ENCODE measurements at places on chromosomes 5 and 9.
A peak's percentile ranks its signal among the peaks of the same experiment; 100 is the strongest.

DNA sequence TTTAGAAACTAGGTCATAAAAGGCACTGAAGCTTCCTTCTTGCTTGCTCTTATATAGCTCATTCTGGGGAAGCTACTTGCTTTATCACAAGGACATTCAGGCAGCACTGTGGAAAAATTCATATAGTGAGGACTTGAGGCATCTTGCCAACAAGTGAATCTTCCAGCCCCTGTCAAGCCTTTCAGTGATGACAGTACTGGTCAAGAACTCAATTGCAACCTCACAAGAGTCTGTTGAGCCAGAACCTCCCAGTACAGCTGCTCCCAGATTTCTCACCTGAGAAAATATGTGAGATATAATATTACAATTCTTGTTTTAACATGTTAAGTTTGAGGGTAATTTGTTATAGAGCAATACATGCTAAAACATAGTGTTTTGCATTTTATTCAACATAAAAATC is 2011.0 kb upstream of the NUDT12 start:
- no peak for DNase-seq

DNA sequence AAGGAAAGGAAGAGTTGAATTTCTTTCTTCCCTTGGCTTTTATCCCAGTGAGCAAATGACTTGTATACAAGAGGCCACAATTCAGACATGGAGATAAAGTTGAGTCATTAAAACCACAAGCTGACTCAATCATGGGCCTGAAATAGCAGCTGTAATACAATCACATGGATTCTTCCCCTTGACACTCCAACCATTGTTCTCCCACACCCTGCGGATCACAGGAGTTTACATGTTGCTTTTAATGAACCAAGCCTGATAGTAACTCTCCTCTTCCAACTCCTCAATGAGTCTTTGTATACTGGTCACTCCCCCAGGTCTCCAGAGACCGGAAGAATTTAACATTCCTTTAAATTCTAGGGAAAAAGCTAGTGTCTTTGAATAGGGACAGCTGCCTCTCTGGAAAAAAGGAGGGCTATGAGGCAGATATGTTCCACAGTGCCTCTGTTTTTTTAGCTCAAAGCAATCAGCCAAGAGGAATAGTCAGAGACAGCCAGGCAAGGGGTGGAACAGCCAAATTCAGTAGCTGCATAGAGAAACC is 32.4 kb downstream of the PCDHGC5 start:
- peak; percentile 97 for DNase-seq

- DNase-seq = no peak
These were observed 58.1 kb downstream of the PIP5K1B start for GRCh38 chr9:68763104-68763503.

DNA sequence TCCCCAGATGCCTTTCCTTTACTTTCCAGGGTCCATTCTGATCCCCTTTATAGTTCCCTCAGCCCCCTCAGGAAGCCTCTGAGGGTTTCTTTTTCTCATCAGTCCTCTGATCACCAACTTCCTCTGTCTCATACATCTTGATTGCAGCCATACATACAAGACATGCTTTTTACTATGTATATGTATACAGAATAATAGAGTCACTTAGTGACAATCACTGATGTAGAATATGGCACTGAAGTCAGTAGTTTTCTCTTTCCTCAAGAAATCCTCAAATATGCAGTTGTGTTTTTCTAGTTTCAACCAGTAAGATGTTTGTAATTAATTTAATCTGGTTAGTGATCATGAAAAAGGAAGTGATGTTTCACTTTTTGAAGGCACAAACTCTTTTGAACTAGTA is 364.1 kb downstream of the MAN2A1 start:
- no peak for DNase-seq

GRCh38 chr5:178177569-178177968 is 9.6 kb downstream of the GMCL2 start:
- no peak for DNase-seq

DNA sequence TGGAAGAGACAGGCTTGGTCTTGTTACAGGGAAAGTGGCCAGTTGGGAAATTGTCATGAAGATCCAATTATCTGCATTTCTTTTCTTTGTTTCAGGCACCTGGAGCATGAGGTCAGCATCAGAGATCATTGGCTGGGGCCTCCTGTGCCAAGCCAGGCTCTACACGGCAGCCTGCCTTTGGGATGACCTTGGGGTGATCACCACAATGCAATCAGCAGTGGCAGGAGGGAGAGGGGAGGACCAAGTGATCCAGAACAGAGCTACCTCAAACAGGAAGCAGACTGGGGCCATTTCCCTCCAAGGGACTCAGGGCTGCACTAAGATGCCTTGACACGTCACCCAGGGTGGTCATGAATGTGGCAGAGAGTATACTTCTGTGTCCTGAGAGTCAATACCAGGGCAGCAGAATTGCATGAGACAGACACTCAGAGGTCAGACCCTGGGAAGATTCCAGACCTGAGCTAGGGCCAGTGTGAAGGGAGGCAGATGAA is 8.9 kb downstream of the SMIM23 start:
- DNase-seq = no peak

DNA sequence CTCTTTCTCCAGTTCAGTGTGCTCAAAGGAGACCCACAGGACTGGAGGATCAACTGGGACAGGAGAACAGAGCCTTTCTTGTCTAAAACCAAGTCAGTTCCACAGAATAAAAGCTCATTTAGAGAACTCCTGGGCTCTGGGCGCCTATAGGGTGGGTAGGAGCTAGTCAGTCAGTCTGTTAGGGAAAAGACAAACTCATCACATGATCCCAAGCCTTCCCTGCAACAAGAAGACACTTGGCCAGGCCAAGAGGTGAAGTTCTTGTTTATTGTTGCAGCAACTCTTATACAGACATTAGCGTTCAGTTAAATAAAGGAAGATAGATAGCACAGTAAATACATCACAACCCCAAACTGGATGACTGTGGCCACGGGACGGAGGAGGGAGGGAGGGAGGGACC is 102.3 kb downstream of the ENTREP1 start:
- no peak for DNase-seq

GRCh38 chr5:66596636-66597182 is 516 bp downstream of the MAST4 start:
- no peak for DNase-seq

DNA sequence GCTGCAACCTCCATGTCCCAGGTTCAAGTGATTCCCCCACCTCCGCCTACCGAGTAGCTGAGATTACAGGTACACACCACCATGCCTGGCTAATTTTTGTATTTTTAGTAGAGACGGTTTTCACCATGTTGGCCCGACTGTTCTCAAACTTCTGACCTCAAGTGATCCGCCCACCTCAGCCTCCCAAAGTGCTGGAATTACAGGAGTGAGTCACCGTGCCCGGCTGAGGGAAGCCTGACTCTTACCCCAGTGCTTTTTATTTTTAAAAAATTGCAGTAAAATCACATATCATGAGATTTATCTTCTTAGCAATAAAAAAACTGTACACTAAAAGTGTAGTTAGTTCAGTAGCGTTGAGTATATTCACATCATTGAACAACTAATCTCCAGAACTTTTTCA is 105.3 kb downstream of the SLIT3 start:
- DNase-seq = no peak

DNA sequence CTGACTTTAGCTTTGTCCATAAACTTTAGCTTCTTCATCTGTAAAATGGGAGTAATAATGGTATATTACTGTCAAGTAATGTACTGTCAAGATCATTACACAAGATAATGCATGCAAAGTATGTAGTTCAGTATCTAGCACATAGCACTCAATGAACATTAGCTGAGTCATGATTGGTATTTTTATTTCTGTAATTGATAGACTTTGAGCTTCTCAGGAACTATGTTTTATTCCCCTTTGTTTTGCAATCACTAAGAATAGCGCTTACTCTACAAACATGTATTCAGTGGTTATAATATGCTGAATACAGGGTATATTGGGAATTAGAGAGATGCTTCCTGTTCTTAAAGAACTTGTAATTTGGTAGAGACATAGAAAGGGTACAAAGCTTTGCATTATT is 142.3 kb upstream of the KLF9 start:
- DNase-seq = no peak

DNA sequence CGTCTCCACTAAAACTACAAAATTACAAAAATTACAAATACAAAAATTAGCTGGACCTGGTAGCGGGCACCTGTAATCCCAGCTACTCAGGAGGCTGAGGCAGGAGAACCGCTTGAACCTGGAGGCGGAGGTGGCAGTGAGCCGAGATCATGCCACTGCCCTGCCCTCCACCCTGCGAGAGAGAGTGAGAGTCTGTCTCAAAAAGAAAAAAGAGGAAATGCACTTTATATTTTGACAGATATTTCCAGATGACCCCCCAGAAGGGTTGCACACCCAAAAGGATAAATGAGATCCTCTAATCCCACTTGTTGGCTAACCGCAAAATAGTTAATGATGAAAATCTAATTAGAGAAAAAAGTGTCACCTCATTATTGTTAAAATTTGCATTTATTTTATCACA is 2.2 kb downstream of the HSDL2 start:
- DNase-seq = no peak

DNA sequence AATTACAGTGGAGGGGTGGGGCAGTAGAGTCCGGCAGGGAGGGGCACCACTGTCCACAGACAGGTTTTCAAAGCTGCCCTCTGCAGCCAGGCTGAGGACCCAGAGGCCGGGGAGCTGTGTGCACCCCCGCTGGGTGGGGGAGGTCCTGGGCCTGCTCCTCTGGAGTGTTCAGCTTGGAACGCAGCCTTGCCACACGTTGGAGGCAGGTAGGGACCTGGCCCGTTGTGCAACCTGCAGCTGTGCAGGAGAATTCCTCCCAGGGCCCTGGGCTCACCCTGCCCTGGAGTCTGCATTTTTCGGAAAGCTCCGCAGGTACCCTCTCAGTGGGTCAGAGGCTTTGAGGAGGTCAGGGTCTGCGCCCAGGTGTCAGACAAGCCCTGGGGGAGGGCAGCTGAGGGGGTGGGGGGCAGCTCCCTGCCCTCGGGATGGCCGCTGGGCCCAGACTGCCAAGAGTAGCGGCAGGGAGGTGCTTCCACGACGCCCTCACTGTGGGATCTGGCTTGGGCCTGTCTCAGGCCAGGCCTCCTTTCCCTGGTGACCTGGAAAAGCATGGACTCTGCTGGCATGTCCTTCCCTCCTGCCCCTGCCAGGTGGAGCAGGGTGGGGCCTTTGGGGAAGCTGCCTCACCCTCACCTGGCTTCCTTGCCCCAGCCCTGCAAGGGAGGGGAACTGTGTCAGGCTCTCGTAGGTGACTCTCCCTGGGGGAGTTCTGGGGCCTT is 29.5 kb downstream of the RXRA start:
- no peak for DNase-seq

DNA sequence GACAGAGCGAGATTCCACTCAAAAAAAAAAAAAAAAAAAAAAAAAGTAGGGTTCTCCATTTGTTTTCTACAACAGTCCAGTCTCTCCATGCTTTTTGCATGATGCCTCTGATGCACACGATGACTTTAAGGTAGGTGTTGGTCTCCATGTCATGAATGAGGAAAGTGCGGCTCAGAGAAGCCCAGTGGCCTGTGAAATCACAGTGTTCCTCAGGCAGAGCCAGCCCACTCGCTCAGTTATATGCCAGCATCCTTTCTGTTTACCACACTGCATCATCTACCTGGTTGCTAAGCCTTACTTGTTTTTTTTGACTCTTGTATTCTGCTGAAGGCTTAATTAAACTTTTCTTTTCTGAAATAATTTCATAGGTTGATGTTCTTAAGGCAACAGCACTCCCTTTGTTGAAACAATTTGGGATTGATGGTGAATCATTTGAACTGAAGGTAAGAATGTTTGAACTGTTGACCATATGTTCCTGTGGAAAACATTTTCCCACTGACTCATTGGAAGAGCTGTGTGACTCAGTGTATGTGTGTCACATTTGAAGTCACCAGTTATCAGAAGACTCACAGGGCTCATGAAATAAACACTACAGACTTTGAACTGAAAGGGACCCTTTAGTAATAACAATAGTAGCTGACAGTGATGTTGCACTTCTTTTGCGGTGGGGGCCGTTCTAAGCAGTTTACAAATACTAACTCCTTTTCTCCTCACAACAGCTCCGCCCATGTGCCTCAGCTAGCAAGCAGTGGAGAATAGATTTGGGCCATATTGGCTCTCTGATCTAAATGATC is 40.2 kb downstream of the RCL1 start:
- DNase-seq = peak; percentile 85

GRCh38 chr9:112755675-112756074 is 5.1 kb downstream of the SNX30 start:
- DNase-seq = no peak

- no peak for DNase-seq
These were observed 478.1 kb upstream of the NMUR2 start for GRCh38 chr5:152883066-152883775.

- no peak for DNase-seq
These were observed 33.3 kb upstream of the EPB41L4B start for GRCh38 chr9:109354190-109354589.

GRCh38 chr9:110114859-110115201 is 93.1 kb downstream of the C9orf152 start:
- no peak for DNase-seq

GRCh38 chr5:138661991-138662434 is 86.8 kb upstream of the HSPA9 start:
- no peak for DNase-seq

- no peak for DNase-seq
These were observed 27.7 kb downstream of the HMGCR start for GRCh38 chr5:75364571-75365280.

DNA sequence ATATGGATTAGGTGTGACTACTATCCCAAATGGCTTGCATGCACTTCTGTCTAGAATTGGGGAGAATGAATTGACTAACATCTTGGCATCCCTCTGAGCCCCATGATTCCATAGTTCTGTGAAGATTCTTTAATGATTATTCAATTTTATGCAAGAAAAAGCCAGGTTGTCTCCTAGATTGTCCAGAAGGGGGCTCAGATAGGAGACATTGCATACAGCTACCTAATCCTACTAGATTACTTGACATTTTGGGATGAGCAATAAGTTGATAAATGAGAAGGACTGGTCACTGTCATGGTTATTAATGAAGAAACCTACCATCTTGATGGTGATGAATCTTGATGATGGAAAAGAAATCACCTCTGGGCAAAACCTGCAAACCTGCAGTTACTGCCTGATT is 117.0 kb downstream of the CARTPT start:
- no peak for DNase-seq

DNA sequence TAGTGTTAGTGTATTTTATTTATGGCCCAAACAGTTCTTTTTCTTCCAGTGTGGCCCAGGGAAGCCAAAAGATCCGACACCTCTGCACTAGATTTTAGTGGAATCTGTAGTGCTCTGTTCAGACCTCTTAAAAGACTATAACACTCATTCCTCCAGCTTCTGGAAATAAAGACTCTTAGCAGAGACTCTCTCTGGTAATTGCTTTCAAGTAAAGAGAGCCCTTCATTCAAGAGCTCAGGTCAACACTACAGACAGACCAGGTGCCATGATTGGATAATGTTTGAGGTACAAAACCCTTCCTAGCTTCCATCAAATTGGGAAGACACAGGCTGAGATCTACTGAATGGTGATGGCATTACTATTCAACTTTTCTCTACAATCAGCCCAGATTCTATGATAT is 255.8 kb downstream of the PRDM9 start:
- DNase-seq = no peak

GRCh38 chr5:120449501-120449900 is 14.6 kb upstream of the PRR16 start:
- DNase-seq = no peak

GRCh38 chr9:135814421-135815095 is 92.8 kb downstream of the CAMSAP1 start:
- no peak for DNase-seq

- DNase-seq = no peak
These were observed 100.7 kb downstream of the MTX3 start for GRCh38 chr5:79890119-79890929.

Data from AG04450 (cell line).